Vagina (tissue), 2 donors: ENCODE measurements at places on chromosomes 7 and 10.

DNA sequence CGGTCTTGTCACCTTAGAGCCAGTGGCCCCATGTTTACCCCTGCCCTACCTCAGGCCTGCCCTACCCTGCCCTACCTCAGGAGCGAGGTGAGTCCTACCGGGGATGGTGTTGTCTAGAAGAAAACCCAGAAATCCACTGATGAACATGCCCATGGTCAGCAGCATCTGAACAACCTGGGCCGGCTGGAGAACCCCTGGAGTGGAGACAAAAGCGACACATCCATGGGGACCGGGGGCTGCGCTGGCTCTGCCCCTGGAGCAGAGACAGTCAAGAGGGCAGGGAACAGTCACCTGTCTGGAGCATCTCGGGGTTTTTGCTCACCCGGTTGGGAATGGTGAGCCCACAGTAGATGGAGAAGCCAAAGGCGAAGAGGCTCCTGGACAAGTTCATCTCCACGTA, 36.3 kb downstream of the STRA8 start:
- DNase-seq, result no peak

DNA sequence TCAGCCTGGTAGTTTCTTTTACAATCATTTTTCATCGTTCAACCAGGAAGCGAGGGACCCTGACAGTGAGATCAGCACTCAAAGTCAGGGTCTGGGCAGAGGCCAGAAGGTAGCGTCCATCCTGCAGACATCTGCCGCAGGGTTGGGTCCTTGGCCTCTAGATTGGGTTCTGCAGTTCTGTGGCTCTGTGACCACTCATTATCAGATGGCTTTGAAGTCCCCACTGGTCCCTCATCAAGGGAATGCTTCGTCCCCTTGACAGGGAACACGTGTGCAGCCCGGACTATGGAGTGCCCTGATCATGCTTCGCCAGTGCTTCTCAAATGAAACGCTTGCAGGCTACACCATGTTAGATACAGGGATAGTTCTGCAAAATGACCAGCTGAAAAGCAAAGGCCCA, 64.1 kb downstream of the FRMPD2 start:
- DNase-seq, result peak; percentile 70

DNA sequence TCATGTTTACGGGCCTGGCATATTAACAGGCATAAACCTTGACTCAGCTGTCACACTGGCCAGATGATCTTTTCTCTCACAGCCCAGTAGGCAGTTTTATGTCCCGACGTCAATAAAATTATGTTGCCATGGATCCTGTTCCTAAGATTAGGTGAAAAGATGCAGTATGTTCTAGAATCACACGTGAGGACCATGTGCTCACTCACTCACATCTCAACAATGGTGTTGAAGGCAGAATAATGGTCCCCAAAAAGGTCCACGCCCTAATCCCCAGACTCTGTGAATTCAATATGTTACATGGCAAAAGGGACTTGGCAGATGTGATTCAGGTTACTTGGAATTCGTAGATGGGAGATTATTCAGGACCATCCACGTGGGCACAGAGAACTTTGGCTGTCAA, 3.5 kb downstream of the DOCK1 start:
- no peak for DNase-seq

DNA sequence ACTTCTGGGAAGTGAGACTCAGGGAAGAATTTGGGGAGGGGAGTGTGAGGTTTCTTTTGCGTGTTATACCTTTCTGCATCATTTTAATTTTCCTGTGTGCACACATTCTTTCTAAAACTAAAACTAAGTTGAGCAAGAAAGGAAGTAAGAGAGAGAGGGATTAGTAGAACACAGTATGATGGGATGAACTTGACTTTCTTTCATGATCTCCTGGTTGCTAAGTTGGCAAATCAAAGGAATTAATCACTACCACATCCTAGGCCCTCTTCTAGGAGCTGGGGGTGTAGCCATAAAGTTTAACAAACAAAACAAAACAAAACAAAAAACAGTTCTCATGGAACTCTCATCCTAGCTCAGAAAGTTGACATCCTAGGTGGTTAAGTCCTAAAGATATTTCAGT, 19.1 kb upstream of the KDM7A start:
- DNase-seq, result no peak

DNA sequence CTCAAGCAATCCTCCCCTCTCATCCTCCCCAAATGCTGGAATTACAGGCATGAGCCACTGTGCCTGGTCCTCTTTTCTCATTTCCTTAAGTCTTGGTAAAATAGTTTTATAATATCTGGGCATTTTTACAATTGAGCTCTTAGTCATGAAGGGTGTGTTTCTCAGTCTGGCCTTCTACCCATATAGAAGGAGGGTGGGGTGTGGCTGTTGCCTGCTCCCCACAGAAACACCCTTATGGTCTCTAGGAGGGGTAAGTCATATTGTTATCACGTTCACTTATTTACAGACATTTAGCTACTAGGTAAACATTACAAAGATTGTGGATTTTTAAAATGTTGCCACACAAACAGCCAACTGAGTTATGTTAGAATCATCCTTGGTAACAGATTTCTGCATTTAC, 6.7 kb upstream of the OTUD1 start:
- DNase-seq, result no peak
